ENCODE measurements at places on chromosomes 1 and 21. TPM values are rescaled to one million over a fixed set of nuclear protein-coding genes. Genes with fewer than 3 reads are reported as not detected.

TRIM58 gene
- 0.34 TPM for polyA plus RNA-seq

SLC45A1 gene
- polyA plus RNA-seq: 0.78 TPM

TFF3 gene
- 99.3 TPM for polyA plus RNA-seq

POLR3GL gene
- polyA plus RNA-seq: 46.4 TPM

AKNAD1 gene
- polyA plus RNA-seq: 0.22 TPM

USH2A gene
- not detected for polyA plus RNA-seq

NMNAT2 gene
- polyA plus RNA-seq: 0.90 TPM

KIF17 gene
- polyA plus RNA-seq: 4.2 TPM

SPATA46 gene
- polyA plus RNA-seq: not detected

ADAMTS1 gene
- 378 TPM for polyA plus RNA-seq

MPZ gene
- 1.2 TPM for polyA plus RNA-seq

TIAM1 gene
- 5.2 TPM for polyA plus RNA-seq

ADGRB2 gene
- polyA plus RNA-seq: 5.0 TPM

SLC9C2 gene
- not detected for polyA plus RNA-seq

PADI3 gene
- not detected for polyA plus RNA-seq

LCE1E gene
- not detected for polyA plus RNA-seq

ARTN gene
- 0.90 TPM for polyA plus RNA-seq

CRP gene
- polyA plus RNA-seq: 4.6 TPM

CRB1 gene
- 0.16 TPM for polyA plus RNA-seq

NEGR1 gene
- polyA plus RNA-seq: 10.3 TPM

ZMYND12 gene
- polyA plus RNA-seq: 2.0 TPM

HEYL gene
- 11.3 TPM for polyA plus RNA-seq

S1PR1 gene
- 14.6 TPM for polyA plus RNA-seq

TRABD2B gene
- 0.46 TPM for polyA plus RNA-seq
